ENCODE measurements at places on chromosomes 4 and X.

GRCh38 chr4:138510053-138510452, 267.9 kb upstream of the SLC7A11 start:
- no peak for DNase-seq

- no peak for DNase-seq
Measured at GRCh38 chrX:133999031-133999705, 13.8 kb upstream of the GPC3 start.

DNA sequence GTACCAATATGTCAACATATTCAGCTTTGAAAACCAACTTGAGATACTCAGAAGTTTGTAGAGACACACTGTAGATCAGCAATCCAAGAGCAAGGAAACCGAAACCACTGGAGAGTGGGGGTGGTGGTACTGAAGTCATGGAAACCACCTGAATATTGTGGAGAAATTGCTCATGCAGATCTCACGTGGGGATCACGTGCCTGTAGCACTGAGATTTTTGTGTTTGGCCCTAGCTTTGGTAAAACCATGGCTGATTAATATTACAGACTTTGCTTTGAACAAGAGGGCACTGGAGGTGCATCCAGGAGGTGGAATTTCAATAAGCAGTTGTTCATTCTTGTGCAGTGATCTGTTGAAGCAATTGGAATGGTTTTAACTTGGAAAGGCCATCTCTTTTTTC, 47.2 kb downstream of the GBA3 start:
- no peak for DNase-seq

GRCh38 chrX:11499076-11500044, 166.4 kb downstream of the ARHGAP6 start:
- DNase-seq, result no peak

GRCh38 chr4:80393970-80394250, 58.4 kb downstream of the CFAP299 start:
- DNase-seq, result no peak

DNA sequence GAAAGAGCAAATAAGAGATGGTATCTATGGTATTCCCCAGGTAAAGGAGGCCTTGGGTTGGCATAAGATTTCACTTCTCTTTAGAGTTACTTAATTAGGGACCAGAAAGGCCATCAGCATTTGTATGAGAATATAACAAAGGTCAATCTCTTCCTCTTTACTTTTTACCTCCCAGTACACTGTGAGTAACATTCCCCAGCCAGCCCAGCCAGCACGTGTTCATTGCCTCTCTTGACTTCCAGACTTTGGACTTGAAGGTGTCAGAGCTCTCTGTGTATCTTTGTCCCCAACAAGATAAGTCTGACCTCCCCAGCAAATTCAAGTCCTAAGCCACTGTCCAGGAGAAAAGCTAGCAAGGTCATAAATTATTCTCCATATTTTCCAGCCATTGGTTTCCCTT, 110.5 kb downstream of the AR start:
- DNase-seq, result no peak

- no peak for DNase-seq
Measured at GRCh38 chrX:123157586-123157985, 26.5 kb upstream of the GRIA3 start.

DNA sequence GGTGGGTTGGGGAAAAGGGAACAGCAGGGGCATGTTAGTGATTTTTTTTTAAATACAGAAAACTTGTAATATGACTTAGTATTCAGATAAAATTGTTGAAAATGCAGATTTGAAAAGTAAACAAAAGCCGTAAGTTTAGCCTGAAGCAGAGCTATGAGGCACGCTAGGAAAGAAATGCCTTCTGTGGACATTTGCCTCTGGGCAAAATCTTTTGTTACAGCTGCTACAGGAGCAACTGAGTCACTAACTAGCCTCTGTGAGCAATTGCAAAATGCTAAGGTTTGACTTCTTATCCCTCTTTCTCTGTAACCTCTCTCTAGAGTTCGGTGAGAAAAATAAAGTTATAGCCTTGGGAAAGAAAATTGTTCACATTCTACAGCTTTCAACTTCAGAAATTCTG, 350.0 kb downstream of the SLC7A11 start:
- DNase-seq, result no peak

DNA sequence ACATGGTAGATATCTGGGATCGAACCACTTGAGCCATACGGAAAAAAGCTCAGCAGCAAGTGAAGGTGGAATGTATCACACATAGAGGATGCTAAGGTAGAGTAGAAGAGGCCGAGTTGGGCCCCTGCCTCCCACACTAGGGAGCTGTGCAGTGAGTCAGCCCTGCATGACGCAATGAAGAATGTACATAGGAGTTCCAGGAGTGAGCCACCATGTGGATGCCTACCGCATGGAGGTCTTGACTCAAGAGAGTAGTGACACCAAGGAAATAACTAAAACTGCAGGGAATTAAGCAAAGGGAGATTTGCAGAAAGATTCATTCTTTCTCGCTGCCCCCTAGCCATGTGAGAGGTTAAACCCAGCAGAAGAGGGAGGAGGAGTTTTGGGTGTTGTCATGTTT, 389.6 kb upstream of the IGFBP7 start:
- DNase-seq, result no peak

- DNase-seq, result no peak
Measured at GRCh38 chrX:155108427-155108826, 37.1 kb downstream of the BRCC3 start.

DNA sequence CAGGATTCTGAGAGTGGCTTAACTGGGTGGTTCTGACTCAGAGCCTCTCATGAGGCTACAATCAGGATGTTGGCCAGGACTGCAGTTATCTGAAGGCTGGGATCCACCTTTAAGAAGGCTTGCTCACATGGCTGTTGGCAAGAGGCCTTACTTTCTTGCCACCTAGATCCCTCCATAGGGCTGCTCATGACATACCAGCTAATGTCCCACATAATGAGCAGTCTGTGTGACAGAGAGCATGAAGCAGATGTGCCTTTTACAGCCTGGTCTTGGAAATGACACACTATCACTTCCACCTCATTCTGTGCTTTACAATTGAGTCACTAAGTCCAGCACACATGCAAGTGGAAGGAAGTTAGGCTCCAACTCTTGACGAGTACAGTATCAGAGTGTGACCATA, 4.3 kb upstream of the RBM3 start:
- DNase-seq, result no peak

DNA sequence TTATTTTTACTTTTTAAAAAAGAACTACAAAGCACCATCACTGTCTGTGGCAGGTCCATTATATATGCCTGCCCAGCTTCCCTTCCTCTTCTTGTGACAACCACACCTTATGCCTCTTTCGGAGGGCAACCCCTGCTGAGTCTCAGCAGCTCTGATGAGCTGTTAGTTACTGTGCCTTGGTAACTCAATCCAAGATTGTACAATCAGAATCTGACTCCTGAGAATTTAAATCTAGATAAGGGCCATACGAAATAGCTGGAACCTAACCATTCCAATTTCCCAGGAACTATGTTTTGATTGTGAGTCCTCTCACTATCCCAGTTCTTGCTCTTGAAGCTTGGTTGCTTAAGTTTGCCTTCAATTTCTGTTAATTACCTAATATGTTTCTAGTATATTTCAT, 61.9 kb downstream of the ADAMTS3 start:
- no peak for DNase-seq

- no peak for DNase-seq
Measured at GRCh38 chrX:41634284-41634683, 54.5 kb upstream of the GPR34 start.

DNA sequence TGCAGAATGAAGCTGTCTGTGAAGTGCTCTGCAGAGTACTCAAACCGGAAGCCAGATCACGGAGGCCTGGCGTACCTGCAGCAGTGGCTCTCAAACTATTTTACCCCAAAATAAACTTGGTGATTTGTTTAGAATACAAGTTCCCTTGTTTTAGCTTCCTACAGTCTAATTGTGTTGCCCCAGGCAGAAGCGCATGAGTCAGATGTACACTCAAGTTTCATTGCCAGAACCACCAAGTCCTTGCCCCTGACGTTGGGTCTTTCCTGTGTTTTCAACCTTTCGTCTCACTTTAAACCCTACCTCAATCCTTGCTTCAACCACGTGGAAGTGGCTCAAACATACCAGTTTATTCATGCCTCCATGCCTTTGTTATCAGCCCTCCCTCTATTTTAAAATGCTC, 66.2 kb upstream of the SLC7A11 start:
- DNase-seq, result no peak

DNA sequence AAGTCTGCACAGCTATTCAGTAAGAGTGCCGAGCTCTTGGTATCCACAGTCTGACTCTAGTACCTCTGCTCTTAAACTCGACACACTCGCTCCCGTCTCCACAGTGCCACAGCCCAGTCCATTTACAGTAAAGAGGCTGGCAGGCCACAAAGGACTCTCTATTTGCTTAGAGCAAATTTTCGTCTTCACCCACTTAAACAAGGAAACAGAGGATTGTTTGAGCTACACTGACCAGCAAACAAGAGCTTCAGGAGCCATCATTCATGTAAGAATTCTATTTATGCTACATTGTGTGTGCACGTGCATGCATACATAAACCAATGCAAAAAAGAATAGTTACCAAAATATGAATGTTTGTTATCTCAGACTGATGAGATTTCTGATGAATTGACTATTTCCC, 290.2 kb downstream of the USP46 start:
- DNase-seq, result no peak

- DNase-seq, result no peak
Measured at GRCh38 chr4:181698221-181698620, 545.0 kb upstream of the TENM3 start.

Measured in NCI-H2171 treated with DMSO at 0.1 percent for 48 hours (cell line).